Hepatic stellate cell (primary cell): ENCODE measurements at places on chromosomes 2 and 18.

GRCh38 chr2:20115902-20116301 lies 64.5 kb upstream of the LAPTM4A start:
- DNase-seq, result no peak

- no peak for DNase-seq
Observed at GRCh38 chr2:105593221-105593967, 151.3 kb upstream of the NCK2 start.

GRCh38 chr2:160376576-160376975 lies 117.0 kb downstream of the RBMS1 start:
- DNase-seq, result no peak

GRCh38 chr2:10132043-10132575 lies 9.6 kb downstream of the RRM2 start:
- no peak for DNase-seq

DNA sequence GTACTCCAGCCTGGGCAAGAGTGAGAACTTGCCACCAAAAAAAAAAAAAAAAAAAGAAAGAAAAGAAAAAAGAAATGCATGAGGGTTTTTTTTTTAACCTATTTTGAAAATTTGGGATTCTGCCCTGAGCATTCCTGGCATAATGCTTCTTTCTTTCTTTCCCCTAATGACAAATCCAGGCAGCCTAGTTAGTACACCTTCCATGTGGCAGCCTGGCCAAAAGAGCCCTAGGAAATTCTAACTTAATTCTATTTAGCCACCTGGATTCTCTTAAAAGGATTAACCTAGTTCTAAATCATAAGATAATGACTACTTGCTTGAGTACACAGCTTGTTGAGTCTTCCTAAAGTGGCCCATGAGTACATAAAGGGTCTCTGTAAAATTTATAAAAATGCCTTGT lies 160.1 kb downstream of the THADA start:
- no peak for DNase-seq

- DNase-seq, result no peak
Observed at GRCh38 chr2:31322371-31322770, 88.4 kb downstream of the EHD3 start.

GRCh38 chr2:54503192-54503591 lies 47.1 kb downstream of the SPTBN1 start:
- DNase-seq, result no peak
